ENCODE measurements at places on chromosomes 5 and 9. TPM values are rescaled to one million over a fixed set of nuclear protein-coding genes. Genes with fewer than 3 reads are reported as not detected.

SLC45A2 gene
- total RNA-seq = not detected

SSBP2 gene
- 7.1 TPM for total RNA-seq

SH3PXD2B gene
- 17.8 TPM for total RNA-seq

GDF9 gene
- 0.09 TPM for total RNA-seq

All from A549 treated with RU486 at 1 μM for 4 hours (cell line).